ENCODE measurements at places on chromosomes 7 and 10.

- no peak for DNase-seq
Observed at GRCh38 chr7:27587429-27587828, 75.3 kb downstream of the HIBADH start.

DNA sequence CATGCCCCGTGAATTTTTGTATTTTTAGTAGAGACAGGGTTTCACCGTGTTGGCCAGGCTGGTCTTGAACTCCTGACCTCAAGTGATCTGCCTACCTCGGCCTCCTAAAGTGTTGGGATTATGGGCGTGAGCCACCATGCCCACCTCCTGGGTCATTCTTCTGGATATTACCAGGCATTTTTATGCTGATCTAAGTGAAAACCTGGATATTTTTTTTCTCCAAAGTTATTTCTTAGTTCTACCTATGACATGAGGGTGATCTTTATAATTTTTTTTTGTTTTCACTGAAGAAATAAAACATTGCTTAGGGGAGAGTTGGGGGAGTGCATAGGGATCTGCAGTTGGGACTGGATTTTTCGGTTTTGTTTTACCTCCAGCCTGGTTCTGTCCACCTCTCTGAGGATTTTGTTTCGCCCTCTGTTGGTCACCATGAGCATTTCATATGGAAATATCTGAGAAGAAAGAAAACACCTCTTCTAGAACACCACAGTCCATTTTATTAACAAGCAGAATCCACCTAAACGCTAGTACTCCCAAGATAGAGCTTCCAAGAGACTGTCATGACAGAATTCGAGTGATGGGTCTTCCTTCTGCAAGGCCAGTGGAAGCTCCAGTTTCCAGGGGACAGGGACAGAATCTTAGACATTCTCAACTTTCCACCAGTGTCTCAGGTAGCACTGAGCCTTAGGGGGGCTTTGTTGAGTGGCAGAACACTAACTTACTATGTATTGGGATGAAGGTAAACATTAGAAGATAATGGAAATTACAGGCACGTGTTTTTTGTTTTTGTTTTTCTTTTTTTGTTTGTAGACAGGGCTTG lies 33.4 kb upstream of the AFAP1L2 start:
- no peak for DNase-seq

DNA sequence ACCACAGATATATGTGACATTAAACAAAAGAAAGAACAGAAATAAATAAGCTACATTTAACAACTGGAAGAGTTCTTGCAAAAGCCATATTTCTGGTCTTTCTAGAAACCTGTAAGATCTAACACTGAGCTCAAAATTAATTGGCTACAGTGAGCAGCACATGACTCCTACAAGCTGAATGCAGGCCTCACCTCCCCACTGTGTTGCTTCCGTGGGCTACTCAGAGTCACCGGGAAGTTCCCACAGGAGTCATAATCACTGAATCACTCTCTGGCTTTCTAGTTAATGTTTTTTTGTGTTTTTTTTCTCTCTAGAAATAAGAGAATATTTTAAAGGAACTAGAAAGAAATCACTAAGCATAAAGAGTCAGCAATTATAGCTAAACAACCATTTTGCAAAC lies 10.2 kb upstream of the MRPS24 start:
- DNase-seq, result no peak

- DNase-seq, result no peak
Observed at GRCh38 chr10:34235164-34235832, 579.8 kb downstream of the PARD3 start.

- no peak for DNase-seq
Observed at GRCh38 chr7:67809586-67809985, 813.0 kb downstream of the TYW1 start.

GRCh38 chr10:27550823-27551222 lies 46.7 kb downstream of the RAB18 start:
- DNase-seq, result no peak

- DNase-seq, result no peak
Observed at GRCh38 chr10:12797471-12798262, 203.8 kb downstream of the CCDC3 start.

- DNase-seq, result no peak
Observed at GRCh38 chr7:42934291-42934690, 2.1 kb downstream of the MRPL32 start.

DNA sequence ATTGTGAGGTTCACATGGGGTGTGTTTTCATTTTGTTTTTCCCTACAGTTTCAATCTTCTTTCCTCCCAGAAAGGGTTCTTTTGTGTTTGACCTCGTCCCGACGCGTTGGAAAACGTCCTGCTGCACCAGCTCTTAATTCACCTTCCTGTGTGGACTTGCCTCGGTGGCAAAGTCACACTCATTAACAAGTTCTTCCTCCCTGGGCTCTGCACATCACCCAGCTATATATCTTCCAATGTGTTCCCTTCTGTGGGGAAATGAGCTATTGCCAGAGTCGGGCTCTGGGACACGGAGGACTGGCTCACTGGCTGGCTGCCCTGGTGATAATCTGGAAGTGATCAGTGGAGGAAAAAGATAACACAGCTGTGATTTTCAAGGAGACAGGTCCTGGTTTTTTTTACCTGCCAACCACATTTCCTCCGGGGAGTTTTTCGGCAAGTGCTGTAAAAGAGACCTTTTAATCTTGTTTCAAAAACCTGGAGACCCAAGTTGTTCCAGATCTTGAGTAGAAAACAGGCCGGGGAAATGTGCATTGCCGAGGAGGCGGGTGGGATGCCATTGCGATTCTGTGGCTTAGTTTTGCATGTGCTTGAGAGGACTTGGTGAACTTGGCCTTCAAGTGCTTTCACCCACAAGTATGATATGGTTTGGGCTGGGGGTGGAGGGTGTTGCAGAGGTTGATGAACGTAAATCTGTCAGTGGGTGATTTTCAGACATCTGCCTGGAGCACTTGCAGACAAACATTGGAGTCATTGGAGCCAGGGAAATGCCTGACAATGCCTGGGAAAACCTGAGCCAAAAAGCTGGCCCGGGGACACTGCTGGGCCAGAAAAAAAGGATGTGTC lies 96.5 kb upstream of the CREB5 start:
- no peak for DNase-seq

- no peak for DNase-seq
Observed at GRCh38 chr10:1520909-1521565, 216.3 kb downstream of the ADARB2 start.

DNA sequence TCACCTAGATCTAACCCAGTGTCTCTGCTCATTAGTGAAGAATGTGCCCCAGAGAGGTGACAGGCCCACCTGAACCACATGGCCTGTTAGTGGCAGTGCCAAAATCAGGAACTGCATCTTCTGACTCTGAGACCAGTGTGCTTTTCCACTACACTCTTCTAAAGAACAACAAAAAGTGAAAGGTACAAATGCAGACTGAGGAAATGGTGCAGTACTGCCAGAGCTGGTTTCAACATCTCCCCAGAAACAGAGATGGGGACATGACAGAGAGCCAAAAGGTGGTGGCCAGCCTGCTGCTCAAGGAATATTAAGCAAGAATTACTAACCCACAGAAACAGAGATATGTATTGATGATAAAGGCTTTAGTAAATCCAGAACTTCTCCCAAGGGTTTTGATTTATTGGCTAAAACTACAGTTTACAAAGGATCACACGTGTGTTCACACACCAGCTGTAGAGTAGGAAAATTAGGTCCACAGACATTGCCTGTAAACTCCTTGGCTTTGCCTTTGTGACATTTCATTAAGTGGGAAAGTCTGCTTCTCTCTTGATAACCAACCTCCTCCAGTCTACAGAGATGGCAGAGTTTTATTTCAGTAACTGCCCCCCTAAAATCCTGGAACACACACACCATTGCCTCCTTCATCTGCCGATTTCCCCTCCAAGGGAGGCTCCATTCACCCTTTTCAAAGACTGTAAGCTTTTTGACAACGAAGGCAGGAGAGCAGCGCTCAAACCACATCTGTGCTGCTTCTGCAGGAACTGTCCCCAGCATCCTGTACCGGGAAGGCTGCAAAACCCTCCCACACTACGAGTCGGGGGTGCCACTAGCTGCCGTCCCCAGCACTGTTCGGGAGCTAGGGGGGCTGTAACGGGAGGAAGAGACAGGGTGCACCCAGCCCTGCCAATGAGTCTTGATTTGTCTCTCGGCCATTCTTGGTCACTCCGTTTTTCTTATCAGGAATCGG lies 29.8 kb downstream of the GSDME start:
- DNase-seq, result no peak

- no peak for DNase-seq
Observed at GRCh38 chr7:55172881-55173609, 154.2 kb downstream of the EGFR start.

DNA sequence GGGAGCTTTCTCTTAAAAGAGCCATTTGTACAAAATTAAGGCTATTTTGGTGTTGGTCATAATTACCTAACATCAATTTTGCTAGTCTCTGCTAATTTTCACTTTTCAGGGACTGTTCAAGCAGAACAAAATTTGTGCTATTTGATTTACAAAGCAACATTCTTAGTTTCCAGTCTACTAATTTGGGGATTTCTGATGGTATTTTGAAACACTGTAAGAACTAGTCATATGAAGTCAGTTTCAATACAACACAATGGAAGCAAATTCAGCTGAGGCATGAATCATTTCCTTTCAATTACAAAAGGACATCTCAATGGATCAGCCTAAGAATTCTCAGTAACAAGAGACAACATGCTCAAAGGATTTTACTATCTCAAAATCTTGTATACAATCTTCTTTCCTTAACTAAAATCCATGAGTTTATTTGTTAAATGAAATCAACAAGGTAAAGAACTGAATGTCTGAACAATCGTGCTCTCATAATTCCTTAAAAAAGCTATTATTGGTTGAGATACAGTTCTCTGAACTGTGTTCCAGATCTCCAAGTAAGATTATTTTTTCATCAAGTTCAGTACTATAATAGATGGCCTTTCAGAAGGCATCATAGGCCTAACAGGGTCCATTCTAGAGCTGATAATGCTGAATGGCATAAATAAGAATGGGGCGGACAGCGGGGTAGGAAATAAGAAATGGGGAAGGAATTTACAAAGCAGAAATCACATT lies 144.6 kb downstream of the NRCAM start:
- DNase-seq, result no peak
